Fibroblast of upper back skin (primary cell): ENCODE measurements at places on chromosomes 3 and 15.
A peak's percentile ranks its signal among the peaks of the same experiment; 100 is the strongest.

DNA sequence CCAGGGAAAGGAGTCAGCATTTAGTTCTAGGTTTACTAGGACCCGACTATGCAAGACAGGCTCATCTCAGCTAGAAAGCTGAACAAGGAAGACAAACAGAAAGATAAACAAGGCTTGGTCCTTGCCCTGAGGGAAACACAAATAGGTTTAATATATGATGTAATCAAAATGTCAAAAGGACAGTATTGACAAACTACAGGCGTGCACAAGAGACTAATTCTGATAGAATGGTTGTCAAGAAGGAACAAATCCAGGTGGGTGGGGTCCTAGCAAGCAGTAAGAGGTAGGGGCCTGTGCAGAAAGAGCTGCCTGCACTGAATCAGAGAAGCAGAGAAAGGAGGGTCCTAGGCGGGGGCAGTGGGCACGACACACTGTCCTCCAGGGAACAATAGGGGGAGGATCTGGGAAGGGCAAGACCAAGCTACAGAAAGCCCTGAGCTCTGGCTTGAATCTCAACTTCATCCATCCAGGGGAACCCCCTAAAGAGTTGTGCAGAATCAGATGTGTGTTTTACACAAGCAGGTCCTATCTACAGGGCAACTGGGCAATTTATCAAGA, 23.4 kb downstream of the RFTN1 start:
- DNase-seq, result no peak

DNA sequence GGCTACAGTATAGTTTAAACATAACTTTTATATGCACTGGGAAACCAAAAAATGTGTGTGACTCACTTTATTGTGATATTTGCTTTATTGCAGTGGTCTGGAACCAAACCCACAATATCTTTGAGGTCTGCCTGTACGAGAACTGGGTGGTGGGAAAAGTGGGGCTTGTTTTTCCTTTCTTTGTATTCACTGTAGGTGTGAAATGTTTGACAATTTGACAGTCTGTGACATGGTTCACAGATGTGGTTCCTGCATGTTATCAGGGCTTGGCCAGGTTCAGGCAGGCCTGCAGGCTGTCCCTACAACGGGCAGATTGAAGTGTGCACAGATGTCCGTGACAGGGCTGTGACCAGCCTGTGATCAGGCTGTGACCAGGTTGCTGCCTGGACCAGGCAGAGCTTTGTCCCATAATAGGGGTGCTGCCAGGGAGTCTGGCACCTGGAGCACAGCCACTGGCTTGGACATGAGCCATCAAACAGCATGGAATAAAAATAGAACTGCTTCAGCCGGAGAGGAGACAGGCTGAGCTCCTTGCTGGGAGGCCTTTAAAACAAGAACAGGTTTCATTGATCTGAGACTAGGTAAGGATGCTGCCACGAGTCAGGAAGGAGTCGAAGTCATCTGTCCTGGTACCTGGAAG, 61.0 kb downstream of the KLF13 start:
- DNase-seq, result peak; percentile 62

- no peak for DNase-seq
These were observed 781.1 kb downstream of the TUSC7 start for GRCh38 chr3:117490716-117491115.

GRCh38 chr15:73324496-73325170, 44.1 kb downstream of the HCN4 start:
- no peak for DNase-seq

- DNase-seq, result no peak
These were observed 223.0 kb downstream of the OPA1 start for GRCh38 chr3:193816028-193816395.

- DNase-seq, result peak; percentile 65
These were observed 4.4 kb upstream of the SYNM start for GRCh38 chr15:99100245-99101173.

DNA sequence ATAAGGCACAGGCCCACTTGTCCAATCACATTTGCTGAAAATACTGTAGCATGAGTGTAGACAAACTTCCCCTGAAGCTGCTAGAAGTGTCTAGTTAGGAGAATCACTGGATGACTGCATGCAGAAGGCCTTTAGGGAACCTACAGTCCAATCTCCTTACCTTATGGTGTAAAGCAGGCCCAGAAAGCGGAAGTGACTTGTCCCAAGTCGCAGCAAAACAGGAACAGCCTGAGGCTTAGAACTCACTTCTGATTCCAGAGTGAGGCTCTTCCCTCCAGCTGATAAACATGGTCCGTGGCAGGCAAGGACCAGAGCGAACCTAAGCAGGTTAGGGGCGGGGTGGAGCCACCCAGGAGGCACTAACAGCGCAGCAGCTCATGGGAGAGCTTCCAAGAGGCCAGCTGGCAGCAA, 2.5 kb downstream of the GRAMD2A start:
- DNase-seq, result no peak

DNA sequence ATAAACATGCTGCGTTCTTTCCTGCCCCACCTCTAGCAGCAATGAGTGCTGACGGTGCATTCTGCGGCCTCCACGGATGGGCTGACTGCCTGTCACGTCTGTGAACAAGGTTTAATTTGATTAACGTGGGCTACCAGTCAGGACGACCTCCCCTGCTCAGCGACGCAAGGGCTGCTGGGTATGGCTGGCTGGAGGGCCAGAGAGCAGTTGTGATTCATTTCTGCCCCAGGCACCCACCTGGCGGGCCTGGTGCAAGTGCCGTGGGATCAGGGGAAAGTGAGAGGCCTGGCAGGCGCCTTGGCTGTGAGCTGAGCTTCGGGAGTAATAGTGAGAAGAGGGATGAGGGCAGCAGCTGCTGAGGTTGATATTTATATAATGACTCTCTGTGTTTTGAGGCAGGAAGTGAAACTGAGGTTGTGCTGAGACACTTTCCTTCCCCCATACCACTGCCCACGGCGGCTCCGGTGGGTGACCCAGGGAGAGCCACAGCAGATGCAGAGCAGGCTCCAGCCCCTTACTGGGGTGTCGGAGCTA, 190.4 kb upstream of the BCL6 start:
- DNase-seq, result no peak

DNA sequence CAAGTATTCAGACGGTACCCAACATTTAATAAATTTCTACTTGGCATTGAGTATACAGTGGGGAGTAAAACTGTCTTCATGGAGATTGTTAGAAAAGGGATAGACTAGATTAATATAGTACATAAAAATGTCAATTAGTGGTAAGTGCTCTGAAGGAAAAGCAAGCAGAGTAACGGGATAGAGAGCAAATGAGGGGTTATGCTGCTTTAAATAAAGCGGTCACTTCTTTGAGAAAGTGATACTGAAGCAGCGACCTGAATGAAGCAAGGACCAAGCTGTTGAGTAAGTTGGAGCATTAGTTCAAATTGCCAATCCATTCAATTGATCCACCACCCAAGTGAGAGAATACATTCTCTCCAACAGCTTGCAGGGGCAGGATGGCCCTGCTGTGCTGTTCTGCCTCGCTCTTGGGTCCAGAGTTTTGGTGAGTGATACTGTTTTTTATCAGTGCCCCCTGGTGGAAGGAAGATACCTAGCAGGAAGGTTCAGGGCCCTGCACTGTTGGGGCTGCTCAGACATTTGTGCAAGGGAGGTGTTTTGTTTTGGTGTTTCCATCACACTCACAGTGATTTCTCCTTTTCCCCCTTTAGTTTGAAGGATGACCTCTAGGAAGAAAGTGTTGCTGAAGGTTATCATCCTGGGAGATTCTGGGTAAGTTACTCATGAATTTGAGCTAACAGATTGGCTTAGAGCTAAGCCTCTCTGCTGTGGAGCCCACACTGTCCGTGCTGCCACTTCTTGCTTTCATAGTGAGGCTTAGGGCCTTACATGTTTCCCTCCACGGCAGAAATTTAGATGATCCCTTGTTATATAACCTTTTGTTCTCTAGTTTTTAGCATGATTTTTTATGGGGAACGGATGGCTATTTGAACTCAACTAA, 69.0 kb downstream of the RAB7A start:
- peak; percentile 62 for DNase-seq

- no peak for DNase-seq
These were observed 302.4 kb downstream of the EPHB1 start for GRCh38 chr3:135097276-135097946.

DNA sequence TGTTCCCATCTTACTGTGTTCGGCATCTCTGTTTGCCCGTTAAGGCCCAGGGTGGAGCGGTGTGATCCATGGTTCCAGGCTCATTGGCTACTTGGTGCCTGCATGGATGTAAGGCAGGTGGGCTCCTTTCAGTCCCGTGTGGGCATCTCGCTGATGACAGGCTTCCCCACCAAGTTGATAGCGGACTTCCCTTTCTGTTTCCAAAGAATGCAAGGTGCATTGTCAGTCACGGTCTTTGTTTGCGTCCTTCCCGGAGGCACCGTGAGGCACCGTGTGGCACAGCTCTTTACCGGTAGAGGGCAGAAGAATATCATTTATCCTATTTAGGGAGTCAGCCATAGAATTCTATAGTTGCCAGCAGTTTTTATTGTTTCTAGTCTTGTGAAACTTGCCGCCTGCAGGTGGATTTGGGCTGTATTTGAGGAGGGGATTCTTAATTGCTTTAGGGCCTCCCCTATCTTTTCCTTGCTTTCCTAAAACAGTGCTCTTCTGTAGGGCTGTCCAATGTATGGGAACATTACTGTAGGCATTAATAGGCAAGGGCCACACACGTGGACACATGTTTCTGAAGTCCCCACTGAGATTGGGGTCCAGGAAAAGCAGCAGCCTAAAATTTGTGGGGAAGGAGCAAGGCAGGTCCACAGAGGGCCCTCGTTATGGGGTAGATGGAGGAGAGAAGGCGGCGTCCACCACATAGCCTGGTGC, 244.1 kb downstream of the SLCO3A1 start:
- peak; percentile 55 for DNase-seq

- peak; percentile 34 for DNase-seq
These were observed 67.9 kb upstream of the AKAP13 start for GRCh38 chr15:85312486-85312885.

DNA sequence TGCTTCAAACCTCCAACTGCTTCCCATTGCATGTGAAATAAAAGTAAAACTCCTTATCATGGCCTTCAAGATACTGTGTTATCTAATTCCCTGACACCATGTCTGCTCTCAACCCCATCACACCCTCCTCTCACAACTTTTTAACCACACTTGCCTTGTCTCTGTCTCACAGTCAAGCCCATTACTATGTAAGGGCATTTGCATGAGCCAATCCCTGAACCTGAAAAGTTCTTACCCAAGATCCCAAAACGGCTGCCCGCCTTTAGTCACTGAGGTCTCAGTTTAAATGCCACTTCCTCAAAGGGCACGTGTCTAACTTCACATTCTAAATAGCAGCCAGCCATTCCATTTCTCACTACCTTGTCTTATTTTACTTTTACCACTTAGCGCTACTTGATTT, 83.1 kb downstream of the SST start:
- no peak for DNase-seq

- DNase-seq, result no peak
These were observed 318.9 kb upstream of the CHRM5 start for GRCh38 chr15:33649217-33649933.

- DNase-seq, result no peak
These were observed 106.3 kb downstream of the SNRPN start for GRCh38 chr15:25060996-25061620.

DNA sequence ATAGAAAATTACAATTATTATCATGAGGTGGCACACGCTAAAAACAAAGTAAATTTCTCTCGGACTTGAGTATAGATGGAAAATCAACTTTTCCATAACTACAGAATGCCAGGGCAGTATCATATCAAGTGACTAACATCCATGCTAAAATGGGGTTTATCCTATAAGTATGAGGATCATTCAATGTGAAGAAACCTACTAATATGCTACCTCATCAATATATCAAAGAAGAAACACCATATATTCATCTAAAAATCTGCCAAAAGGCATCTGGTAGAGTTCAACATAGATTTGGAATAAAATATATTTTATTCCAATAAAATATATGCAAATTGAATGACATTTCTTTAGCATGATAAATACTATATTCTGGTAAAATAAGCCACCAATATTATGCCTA, 894.4 kb downstream of the MCTP2 start:
- DNase-seq, result no peak

DNA sequence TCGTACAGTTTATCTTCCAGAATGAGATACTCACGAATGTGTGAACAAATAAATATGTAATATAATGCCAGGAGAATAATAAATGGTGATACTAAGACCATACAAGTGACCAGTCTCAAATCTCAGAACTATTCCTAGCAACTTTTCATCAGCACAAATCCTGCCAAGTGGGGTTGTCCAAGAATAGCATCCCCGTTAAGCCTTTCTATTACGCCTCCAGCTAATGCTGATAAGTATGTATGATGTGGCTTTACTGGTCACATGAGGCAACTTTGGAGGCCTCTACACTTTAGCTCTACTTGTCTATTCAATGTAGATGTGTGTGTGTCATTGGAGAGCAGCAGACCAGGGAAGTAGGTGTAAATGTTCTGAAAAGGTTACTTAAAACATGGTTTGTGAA, 129.5 kb downstream of the KCNMB2 start:
- DNase-seq, result no peak

GRCh38 chr15:67051088-67052045, 14.0 kb upstream of the SMAD3 start:
- DNase-seq, result no peak

GRCh38 chr3:150635526-150635925, 32.4 kb downstream of the SELENOT start:
- no peak for DNase-seq

GRCh38 chr15:100809151-100809550, 70.5 kb upstream of the ALDH1A3 start:
- DNase-seq, result peak; percentile 19

DNA sequence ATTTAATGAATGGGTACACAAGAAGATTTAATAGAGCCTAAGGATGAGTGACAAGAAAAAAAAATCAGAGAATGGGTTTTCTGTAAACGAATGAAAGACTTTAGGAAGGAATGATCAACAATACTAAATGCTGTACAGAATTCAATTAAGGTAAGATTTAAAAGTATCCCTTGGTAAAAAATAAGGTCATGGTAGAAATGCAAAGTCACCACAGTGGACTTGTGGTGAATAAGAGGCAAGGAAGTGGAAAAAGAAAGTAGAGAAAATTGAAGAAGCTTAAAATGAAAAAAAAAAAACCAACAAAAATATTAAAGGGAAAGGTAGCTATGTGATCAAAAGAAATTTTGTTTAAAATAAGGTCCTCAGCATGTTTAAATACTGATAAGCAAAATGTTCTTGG, 82.4 kb downstream of the PLSCR2 start:
- no peak for DNase-seq
